ENCODE measurements at places on chromosomes 5 and 9. TPM values are rescaled to one million over a fixed set of nuclear protein-coding genes. Genes with fewer than 3 reads are reported as not detected.

The CHD1 gene
- total RNA-seq, result 21.3 TPM

The TEX48 gene
- not detected for total RNA-seq

The BHMT2 gene
- total RNA-seq, result not detected

The CCL27 gene
- 0.33 TPM for total RNA-seq

The SLC6A7 gene
- not detected for total RNA-seq

The CD72 gene
- 0.22 TPM for total RNA-seq

The SHOC1 gene
- not detected for total RNA-seq

All from A549 treated with AZD2906 at 1 μM for 4 hours (cell line).